Stimulated activated CD4-positive, alpha-beta T cell treated with anti-CD3 and anti-CD28 coated beads, Interleukin-1b, Interleukin-23, amount 100 ng/mL, for 1 hour (primary cell): ENCODE measurements at places on chromosomes 1 and 21.

DNA sequence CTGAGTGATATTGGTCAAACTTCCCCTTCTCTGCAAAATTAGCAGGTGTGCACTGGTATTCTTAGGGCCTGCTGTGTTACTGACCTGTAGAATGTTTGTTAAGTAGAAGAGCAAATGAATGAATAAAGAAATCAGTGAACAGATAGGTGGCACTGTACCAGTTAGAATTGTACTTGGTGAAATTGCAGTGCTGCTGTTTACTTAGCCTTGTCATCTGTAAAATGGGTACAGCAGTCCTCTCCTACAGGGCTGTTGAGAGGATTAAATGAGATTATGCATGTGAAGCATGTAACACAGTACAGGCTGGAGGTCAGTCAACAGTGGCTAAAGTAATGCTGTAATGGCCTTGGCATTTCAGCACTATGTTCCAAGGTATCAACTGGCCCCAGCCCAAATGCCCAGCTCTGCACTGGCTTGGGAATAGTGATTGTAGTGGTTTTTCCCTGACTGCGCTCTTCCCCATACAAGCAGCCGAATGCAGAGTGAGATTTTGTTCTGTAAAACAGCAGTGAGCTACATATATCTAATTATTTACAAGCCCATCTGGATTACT lies 10.5 kb downstream of the VANGL1 start:
- no peak for DNase-seq

DNA sequence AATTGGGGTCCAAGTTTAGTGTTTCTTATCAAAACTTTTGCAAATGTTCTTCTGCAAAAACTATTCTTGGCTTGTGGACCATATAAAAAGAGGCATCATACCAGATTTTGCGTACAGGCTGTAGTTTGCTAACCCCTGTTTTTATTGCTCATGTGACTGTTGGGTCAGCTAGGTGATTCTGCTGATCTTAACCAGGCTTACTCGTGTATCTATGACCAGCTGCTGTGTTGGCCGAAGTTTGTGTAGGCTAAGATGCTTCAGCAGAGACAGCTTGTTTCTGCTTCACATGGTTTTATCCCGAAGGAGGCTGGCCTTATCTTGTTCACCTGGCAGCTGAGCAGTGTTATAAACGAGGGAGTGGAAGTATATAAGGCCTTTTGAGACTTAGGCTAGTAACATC lies 38.2 kb downstream of the POU2F1 start:
- no peak for DNase-seq

DNA sequence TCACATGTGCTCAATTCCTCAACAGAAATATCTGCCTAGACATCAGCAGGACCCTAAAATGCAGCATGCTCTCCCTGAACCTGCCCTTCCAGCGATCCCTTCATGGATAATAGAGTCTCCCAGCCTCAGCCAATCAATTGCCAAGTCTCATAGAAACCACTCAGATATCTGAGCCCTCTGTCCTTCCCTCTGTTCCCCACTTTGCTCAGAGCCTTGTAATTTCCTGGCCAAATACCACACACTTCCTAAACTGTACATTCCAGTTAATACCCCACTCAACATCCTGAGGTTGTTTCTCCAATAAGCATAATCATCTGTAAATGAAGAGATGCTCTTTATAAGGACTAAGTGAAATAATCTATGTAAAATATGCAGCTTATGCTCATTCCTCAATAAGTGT lies 59.3 kb upstream of the PTGFRN start:
- no peak for DNase-seq

DNA sequence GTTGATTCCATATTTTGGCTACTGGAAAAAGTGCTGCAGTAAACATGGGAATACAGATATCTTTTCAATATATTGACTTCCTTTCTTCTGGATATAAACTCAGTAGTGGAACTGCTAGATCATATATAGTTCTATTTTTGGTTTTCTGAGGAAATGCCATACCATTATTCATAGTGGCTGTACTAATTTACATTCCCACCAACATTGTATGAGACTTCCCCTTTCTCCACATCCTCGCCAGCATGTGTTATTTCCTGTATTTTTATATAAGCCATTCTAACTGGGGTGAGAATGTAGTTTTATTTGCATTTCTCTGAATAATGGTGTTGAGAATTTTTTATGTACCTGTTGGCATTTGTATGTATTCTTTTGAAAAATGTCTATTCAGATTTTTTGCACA lies 385.2 kb downstream of the NUF2 start:
- DNase-seq, result no peak

- DNase-seq, result no peak
Measured at GRCh38 chr1:59485171-59485570, 188.3 kb downstream of the FGGY start.

GRCh38 chr1:162578071-162578700 lies 16.7 kb downstream of the UAP1 start:
- no peak for DNase-seq
